ELR (cell line): ENCODE measurements at places on chromosomes 4 and X.
A peak's percentile ranks its signal among the peaks of the same experiment; 100 is the strongest.

DNA sequence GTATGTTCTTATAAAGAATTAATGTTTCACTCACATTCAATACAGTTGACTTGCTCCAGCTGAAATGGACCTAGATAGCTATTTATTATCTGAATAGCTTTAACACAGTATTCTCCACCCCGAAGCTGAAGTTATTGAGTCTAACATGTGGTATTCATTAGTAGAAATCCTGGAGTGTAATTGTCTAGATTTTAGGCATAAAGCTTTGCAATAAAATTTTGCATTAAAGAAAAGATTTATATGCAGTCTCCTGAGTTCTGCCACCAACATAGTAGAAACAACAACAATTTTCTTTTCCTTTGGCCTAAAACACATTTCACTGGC is 90.2 kb upstream of the DCLK2 start:
- no peak for DNase-seq

DNA sequence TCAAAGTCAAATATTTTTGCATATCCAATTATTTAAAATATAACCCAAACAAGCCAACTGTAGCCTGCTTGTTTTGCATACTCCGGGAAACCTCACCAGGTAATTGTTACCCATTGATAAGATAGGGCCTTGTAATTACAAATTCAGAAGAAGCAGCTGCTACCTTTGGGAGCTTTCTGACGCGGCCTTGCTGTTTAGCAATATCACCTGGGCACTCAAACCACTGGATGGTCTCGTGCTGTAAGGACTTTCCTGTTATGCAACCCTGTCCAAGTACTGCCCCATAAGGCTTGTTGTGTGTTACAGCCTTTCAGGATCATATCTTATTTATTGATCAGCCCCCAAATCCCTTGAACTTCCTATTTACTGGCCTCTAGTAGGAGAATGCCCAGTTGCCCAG is 52.1 kb downstream of the HS3ST1 start:
- no peak for DNase-seq

- DNase-seq, result no peak
These were observed 55.0 kb downstream of the MAGEC1 start for GRCh38 chrX:141958675-141959074.

- DNase-seq, result peak; percentile 89
These were observed 215.3 kb upstream of the CXorf66 start for GRCh38 chrX:140180585-140180984.

DNA sequence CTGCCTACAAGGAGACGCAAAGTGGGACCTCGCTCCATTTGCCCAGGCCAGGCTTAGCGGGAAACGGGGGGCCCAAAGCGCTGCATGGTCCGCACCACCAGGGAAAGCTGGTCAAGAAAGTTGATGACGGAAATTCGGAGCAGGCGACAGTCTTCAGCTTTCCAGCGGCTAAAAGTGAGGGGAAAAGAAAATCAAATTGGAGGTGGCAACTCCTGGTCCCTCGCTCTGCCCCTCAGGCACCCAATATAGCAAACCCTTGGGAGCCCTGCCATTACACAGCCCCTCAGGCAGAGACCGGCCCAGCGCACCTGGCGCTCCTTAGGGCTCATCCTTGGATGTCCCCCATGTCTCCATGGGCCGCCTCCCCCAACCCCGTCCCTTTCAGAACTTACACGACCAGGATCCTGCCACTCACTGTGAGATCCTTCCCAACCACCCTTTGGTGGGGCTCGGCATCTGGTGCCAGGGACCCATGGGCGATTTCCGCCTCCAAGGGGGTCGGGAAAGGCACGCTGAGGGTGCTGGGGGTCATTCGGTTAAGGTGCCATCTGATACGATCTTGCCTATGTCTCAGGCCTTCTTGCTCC is 1.1 kb downstream of the LAGE3 start:
- no peak for DNase-seq

GRCh38 chr4:5184606-5185005 is 133.3 kb downstream of the STK32B start:
- DNase-seq, result no peak

GRCh38 chr4:46274717-46275116 is 115.2 kb downstream of the GABRA2 start:
- DNase-seq, result no peak

DNA sequence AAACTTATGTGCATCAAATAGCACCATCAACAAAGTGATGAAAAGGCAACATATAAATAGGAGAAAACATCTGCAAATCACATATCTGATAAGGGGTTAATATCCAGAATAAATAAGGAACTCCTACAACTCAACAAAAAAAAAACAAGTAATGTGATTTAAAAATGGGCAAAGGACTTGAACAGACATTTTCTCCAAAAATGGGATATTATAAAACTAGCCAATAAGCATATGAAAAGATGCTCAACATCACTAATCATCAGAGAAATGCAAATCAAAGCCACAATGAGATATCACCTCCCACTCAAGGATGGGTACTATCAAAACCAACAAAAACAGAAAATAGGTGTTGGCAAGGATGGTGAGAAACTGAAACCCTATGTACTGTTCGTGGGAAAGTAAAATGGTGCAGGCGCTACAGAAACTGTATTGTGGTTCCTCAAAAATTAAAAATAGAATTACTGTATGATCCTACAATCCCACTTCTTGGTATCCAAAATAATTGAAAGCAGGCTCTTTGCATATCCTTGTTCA is 2.4 kb downstream of the DNAJB14 start:
- DNase-seq, result no peak

GRCh38 chrX:29257521-29257920 is 670.3 kb downstream of the IL1RAPL1 start:
- DNase-seq, result no peak

DNA sequence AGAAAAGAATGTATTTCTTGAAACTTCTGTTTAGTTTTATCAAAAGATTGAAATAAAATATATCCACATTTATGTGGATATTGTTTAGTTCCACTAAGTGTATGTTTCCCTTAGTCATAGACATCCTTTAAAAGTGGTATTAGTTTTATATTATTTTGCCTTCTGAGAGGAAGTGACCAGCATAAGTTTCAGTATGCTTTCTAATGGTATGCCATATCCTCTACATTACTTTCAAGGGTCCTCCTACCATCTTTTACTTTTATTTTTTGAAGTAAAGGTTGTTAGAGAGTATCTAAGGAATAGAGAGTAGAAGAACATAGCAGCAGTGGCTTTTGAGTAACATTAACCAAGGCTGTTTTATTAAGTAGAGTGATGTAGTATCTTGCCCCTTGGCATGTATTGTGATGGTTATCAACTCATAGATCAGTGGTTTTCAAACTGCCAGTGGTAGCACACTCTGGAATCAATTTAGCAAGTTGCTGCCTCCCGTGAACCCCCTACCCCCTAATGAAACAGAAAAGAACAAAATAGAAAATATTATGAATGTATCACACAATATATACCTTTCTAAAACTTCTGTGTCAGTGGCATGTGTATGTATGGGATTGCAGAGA is 44.8 kb downstream of the RBPJ start:
- DNase-seq, result no peak

DNA sequence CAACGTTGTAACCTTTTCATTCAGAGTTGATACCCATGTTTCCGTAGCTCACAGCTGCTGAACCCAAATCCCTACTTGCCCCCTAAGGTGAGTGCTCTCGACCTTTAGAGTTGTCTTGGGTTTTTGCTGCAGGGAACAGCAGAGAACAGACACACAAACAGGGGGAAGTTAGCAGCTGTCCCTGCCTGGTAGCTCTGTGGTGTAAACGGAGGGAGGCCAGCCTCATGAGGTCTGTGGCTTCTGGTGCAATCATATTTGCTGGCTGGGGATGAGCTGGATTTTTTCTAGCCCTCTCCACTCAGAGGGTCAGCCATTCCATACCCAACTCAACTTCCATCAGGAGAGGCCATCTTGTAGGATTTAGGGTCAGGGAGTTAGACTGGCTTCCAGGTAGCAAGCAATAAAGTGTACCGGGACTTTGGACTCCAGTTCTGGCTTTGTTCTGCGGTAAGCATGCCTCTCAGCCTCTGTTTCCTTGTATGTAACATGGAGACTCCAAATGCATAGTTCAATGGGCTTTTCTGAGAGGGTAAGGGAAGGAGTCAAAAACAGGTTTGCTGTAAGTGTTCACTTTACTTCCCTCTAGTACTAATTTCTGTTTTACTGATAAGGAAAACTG is 218.9 kb downstream of the MID1IP1 start:
- no peak for DNase-seq

GRCh38 chrX:65925592-65925991 is 114.3 kb downstream of the VSIG4 start:
- DNase-seq, result no peak

DNA sequence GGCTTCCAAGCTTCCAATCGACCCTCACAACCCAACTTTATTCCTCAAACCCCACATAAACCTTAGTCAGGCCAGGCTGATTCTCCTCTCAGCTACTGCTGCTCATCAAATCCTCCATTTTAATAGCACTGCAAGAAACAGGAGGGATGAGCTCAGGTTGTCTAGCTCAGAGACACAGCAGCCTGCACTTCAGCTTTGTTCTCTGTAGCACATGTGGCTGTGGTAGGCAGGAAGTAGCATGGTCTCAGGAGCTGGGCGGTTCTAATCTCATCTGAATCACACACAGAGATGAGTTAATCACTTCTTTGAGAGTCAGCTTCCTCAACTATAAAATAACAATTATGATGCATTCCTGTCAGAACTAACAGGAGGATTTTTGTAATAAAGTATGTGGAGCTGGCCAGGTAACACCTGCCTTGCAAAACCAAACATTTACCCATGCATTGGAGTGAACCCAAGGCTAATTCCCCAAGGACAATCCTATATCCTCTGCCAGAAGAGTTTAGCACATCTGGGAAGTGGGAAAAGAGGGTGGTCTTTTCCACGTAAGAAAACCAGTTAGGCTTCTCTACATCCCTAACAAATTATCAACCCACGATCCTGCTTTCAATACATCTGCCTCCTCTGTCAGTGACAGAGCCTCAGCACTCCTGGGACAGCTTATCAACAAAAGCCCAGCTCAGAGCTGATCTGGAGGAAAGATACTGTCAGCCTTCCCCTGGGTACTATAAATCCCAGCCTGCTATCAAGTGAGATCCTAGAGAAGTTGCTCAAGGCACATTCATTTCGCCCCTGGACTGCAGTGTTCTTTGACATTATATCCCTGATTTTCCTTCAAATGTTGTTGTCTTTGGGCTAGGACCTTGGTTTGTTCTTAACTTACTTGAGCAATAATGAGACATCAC is 32.8 kb downstream of the ELOVL6 start:
- DNase-seq, result peak; percentile 90

DNA sequence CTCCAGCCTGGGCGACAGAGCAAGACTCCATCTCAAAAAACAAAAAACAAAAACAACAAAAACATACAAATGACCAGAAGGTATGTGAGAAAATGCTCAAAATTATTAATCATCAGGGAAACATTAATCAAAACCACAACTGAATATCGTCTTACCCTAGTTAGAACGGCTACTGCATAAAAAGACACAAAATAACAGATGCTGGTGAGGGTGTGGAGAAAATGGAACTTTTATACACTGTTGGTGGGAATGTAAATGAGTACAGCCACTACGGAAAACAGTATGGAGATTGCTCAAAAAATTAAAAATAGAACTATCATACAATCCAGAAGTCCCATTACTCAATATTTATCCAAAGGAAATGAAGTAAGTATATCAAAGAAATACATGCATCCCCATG is 27.3 kb downstream of the IQCM start:
- no peak for DNase-seq

DNA sequence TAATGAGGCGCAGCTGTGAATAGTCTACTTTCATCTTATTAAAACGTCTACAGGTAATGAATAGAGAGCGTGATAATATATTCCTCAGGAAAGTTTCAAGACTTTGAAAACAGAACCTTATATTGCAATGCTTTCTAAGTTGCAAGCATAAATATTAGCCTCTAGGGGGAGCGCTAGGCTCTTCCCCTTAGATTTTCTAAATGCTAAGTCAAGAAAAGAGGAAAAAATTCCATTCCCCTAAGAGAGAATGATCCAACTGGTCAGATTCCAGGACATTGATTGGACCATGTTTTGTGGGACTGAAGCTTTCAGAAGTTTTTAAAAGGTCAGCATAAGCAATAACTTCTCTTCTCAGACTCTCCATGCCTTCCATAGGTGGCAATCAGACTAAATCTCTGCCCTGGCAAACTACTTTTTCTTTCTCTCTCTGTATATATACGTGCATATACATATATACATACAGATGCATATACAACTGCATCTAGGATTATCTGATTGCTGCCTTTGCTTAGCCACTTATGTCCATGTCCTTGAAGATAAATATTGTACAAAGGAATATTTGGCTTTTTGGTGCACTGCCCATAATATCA is 492.9 kb downstream of the INPP4B start:
- DNase-seq, result peak; percentile 84

- DNase-seq, result no peak
These were observed 285.6 kb downstream of the ARHGAP24 start for GRCh38 chr4:85760511-85760910.

DNA sequence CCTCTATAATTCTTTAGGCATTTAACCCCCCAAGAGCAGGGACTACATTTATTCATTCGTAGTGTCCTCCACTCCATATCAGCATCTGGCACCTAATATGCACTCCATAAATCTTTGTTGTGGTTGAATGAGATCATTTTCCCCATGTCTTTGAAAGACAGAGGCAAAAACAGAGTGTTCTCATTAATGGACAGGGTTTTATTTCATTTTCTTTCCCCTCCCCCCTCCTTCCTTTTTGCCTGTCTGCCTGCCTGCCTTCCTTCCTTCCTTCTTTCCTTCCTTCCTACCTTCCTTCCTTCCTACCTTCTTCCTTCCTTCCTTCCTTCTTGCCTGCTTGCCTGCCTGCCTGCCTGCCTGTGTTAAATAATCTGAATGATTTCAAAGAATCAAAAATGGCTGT is 83.2 kb downstream of the SHROOM3 start:
- DNase-seq, result no peak

DNA sequence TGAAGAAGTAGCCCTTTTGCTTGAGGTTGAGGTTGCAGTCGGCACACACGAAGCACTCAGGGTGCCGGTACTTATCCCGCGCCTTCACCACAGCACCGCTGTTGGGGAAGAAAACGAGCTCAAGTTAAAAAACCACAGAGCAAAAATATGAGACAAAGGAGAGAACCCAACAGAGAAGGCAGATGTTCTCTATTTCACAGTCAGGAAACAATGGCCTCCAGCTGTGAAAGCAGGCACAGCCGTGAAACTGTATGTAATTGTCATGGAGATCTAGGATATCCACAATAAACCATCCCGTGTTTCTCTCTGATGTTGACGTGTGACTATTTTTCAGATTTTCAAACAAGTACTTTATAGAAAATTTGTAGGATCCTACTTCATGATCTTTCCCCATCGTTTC is 30.9 kb upstream of the CCDC110 start:
- DNase-seq, result no peak

GRCh38 chrX:135178636-135179035 is 7.4 kb upstream of the CT55 start:
- DNase-seq, result no peak
